CMK (cell line): ENCODE measurements at places on chromosomes 3 and 15.

GRCh38 chr3:161275919-161276318, 54.8 kb downstream of the NMD3 start:
- no peak for DNase-seq

- no peak for DNase-seq
Observed at GRCh38 chr3:45848392-45848791, 6.5 kb upstream of the LZTFL1 start.

DNA sequence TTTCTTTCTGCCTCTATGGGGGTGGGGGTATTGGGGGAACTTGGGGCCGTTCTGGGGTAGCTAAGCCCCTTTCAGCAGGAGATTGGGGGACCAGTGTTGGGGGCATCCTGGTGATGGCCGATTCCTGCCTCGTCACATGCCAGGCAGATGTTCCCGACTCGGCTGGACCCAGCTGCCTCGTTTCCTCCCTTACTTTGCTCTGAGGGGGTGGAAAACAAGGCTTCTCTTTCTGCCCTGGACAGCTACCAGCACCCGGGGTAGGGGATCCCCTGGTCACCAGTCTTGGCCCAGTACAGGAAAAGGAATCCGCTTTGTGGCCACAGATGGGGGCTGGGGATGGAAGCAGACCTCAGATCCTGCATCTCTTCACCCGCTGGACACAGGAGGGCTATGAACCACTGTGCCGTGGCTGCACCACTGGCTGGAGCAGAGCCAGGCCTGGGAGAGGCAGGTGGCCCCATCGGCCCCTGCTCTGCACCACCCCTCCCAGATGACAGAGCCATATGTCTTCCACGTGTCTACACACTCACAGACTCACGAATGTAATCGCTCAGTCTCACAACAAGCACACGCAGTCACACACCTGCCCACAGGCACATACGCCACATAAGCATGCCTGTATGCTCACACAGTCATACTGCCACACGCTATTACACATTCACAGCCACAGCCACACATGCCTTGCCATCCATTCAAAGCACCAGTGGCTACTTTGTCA, 12.4 kb downstream of the SNX33 start:
- no peak for DNase-seq

- no peak for DNase-seq
Observed at GRCh38 chr3:139772539-139773500, 95.0 kb upstream of the NMNAT3 start.

- DNase-seq = no peak
Observed at GRCh38 chr3:31250116-31250777, 282.5 kb upstream of the STT3B start.

DNA sequence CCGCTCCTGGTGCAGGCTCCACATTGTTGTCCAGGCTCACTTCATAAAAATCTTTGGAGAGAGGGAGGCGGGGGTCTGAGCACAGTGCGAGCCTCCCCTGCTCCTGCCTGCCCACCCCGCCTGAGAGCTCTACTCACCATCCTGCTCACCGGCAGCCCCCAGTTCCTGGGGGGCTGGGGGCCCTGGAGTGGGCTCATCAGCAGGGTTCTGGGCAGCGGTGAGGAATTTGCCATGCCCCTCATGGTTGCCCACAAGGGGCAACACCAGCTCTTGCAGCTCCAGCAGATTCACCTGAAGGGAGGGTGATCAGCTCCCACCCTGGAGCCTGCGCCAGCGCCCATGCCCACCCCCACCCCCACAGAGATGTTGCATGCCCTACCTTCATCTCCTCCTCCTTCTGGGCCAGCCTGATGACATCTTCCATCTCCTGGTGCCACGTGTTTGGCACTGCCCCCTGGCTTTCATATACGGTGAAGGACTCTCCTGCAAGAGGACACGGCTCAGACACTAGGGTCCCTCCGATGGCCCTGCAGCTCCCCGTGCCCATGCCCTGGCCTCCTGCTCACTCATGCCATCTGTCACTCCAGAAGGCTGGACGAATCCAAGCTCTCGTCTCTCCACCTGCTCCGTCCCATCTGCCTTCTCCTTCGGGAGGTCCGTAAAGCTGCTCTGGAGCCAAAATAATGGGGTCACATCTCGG, 162.1 kb downstream of the TBC1D2B start:
- DNase-seq = no peak

- no peak for DNase-seq
Observed at GRCh38 chr3:140927279-140928069, 14.2 kb upstream of the SLC25A36 start.

- no peak for DNase-seq
Observed at GRCh38 chr3:32310918-32311839, 72.7 kb downstream of the CMTM8 start.

DNA sequence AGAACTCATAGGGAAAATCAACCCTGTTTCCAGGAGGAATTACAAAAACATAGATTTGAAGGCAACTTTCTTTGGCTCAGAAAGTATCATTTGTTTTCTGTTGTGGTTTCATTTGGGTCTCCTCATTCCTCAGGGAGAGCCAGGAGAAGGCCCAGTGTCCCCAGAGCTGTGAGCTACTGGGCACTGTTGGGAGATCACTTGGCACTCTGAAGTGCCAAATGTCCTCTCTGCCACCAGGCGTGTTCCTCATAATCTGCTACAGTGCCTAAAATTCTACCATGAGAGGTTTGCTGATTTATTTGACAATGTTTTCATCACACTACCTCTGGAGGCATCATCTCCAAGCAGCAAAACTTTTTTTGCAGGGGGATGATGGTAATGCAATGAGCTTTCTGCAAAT, 17.4 kb upstream of the TNFAIP8L3 start:
- no peak for DNase-seq

DNA sequence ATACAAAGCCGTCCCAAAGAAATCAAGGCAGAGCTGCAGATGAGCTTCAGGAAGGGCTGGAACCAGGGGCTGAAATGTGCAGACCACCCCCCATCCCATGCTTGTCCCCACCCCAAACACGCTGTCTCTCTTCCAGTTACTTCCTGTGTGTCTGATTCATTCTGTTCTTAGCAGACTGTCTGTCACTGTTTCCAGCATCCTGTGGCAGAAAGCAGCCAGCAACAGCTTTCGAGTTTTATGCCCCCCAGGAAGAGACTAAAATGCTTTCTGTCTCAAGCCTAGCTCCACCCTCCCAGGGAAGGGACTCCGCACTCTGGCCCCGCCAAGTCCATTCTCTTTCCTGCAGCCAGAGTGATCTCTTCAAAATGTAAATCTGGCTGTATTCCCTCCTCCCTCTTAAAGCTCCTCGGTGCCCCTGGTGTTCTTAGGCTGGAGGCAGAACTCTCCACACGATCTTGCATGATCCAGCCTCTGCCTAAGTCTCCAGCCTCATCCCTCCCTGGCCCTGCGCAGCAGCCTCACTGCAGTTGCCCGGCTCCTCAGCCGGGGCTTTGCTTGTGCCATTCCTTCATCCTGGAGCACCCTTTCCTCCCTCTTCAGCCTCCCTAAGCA, 41.5 kb downstream of the HRH1 start:
- DNase-seq = no peak

DNA sequence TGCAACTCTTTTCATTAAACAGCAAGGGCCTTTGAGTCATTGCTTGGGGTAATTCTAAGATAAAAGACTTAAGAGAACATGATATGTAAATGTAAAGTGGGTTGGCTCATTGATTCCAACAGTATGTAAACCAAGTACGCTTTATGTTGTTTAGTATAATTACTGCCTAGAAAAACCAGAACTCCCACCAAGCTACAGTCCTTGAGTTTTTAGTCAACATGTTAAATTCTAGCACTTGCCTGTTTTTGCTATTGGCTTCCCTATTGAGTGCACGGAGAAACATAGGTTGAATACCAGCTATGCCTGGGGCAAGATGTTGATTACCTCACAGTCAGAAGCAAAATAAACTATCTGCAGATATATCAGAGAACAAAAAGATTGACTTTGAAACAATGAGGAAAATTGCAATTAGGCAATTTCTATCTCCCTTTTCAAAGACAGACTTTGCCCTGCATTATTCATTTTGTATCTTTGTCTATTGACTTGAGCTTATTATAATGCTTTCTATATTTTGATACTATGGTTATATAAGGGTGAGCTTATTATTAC, 179.3 kb downstream of the ZPLD1 start:
- no peak for DNase-seq

DNA sequence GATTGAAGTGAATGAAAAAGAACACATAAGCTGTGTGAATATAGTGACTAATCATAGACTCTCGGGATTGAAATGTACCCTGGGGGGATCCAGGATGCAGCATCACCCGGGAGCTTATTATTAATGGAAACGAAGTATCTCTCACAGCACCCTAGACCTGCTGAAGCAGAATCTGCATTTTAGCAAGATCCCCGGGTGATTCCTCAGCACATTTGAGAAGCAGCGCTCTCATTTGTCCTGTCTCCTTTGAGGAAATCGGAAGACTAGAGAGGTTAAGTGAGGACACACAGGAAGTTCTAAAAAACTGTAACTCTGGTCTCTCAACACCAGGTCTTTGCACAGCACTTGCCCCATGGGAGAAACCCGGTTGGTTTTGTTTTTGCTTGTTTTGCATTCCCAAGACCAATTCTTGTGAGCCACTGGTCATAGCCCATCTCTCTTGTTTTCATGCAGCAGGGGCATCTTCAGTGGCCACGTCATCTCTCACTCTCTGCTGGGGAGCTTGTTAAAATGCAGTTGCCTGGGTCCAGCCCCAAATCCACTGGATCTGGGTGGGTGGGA, 30.2 kb downstream of the ZNF710 start:
- DNase-seq = no peak

DNA sequence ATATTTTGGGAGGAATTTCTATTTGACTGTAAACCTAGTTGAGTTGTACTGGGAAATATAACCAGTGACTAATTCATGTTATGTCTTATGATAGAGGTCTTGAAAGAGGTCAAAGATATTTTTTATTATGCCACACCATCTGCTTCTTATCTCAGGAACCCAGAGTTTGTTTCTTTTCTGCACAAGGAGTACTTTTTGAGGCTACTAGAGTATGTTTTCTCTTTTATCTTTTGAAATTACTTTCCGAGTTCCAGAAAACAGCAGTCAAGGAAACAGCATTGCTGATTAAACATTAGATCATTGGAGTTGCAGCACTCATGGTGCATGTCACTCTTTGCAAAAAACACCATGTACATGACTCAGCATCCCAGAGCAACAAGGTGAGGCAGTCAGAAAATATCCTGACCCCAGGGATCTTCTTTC, 645.8 kb upstream of the NR2F2 start:
- DNase-seq = peak; percentile 11

GRCh38 chr3:191997579-191998268, 536.8 kb downstream of the PYDC2 start:
- no peak for DNase-seq

- DNase-seq = no peak
Observed at GRCh38 chr15:89495638-89496145, 691 bp downstream of the RHCG start.

DNA sequence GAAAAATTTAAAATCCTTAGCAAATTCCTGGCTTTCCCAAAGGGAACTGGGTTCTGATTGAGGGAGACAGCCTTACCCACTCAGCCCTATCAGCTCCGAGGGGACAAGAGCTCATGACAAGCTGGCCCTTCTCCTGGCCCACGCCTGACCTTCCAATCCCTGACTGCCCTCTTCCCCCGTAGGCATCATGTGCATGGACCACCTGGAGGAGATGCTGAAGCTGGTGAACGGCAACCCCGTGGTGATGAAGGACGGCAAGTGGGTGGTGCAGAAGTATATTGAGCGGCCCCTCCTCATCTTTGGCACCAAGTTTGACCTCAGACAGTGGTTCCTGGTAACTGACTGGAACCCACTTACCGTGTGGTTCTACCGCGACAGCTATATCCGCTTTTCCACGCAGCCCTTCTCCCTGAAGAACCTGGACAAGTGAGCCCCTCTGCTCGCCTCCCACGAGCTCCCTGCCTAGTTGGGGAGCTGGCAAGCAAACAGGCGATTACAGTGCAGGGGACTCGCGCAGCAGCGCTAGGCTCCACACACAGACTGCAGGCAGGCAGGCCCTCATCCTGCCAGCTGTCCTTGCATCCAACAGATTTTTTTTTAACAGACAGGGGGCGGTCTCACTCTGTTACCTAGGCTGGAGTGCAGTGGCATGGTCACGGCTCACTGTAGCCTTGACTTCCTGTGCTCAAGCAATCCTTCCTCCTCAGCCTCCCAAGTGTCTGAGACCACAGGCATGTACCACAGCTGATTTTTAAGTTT, 16.8 kb downstream of the RPUSD3 start:
- no peak for DNase-seq

GRCh38 chr15:80003171-80003570, 32.2 kb upstream of the BCL2A1 start:
- DNase-seq = no peak

DNA sequence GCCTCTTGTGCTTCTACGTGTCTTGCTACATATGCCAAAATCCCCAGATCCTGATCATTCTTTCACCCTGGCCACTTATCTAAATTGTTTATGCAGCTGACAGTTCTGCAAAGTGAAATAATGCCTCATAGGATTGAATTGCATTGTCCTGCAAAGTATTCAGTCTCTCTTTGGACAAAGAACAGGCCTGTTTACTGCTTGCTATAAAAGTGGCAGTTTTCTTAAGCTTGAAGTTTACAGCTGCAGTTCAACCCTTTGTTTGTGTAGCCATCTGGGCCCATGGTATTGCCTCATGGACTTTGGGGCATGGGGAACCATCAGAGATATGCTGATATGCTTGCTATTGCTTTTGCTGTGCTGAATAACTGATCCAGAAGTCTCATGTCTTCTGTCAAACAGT, 523.2 kb downstream of the OTOL1 start:
- DNase-seq = no peak

GRCh38 chr3:119945291-119945690, 149.0 kb downstream of the GSK3B start:
- peak; percentile 14 for DNase-seq

- no peak for DNase-seq
Observed at GRCh38 chr3:17402442-17402841, 340.0 kb downstream of the TBC1D5 start.

DNA sequence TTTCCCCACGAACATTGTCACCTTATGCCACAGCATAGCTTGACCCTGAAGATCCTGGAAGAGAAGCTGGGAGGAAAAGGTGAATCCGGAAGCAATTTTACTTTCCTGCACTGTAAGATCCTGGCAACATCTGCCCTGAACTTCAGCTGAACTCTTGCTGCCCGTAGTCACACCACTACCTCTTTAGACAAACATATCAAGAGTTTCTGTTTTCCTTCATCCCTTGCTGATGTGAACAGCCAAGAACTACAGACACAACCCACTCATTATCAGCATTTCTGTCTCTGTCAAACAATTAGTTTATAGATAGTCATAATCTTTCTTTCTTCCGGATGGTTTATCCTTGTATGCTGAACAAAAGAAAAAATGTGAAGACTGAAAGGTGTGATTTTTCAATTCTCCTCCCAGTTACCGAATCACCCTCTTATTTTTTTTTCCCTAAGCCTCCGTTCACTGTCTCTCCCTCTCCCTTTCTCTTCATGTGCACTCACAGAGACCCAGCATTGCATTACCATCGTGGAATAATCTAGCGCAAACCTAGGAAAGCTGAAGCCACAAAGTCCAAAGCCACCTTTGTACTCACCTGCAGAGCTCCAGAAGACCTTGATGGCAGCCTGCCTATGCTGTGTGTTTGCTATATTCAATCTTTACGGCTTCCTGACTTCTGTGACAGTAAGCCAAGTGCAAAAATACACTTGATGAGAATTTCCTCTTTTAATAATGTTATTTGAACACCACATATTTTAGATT, 229.2 kb downstream of the CDIN1 start:
- DNase-seq = no peak
